NCI-H2171 (cell line): ENCODE measurements at places on chromosomes 6 and 20.

DNA sequence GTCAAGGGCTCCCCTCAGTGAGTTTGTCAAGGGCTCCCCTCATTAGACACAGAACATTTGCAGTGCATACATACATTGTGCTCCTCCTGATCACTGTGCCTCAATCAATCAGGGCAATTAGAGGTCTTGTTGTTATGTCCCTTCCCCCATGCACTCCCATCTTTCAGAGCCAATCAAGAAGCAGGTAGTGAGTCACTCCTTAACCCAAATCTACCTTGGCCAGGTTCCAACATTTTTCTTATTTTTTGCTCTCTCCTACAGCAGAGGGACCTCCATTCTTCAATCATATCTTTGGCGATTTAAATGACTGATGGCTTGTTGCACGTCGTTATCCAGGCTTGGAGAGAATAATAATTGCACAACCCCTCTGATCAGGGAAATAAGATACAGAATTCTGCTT lies 409.9 kb upstream of the SPTLC3 start:
- DNase-seq: no peak

DNA sequence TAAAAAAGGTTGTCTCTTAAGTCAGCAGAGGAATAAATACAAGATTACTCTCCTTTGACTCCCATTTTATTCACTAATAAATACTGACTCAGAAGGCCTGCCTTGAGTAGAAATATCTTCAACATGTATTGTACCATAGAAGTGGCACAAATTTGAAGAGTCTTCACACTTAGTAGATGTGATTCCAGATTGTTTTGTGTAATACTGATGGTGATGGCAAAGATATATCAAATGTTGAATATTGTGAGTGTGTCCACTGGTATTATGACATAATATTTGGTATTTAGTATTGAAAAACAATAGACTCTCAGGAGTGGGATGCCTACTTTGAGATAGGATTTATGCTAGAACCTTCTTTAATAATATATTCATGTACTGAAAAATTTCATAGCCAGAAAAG lies 7.0 kb downstream of the ADGRB3 start:
- no peak for DNase-seq

GRCh38 chr6:170347091-170347490 lies 40.5 kb downstream of the FAM120B start:
- DNase-seq: no peak

- DNase-seq: no peak
Measured at GRCh38 chr20:58077282-58077681, 151.2 kb downstream of the ANKRD60 start.

GRCh38 chr6:72911463-72912155 lies 289.7 kb downstream of the KCNQ5 start:
- no peak for DNase-seq

GRCh38 chr6:55175078-55176049 lies 1.0 kb downstream of the HCRTR2 start:
- no peak for DNase-seq
